ENCODE measurements at places on chromosomes 12 and 14. TPM values are rescaled to one million over a fixed set of nuclear protein-coding genes. Genes with fewer than 3 reads are reported as not detected.

Gene SLC25A47
- not detected for polyA plus RNA-seq

Gene MED6
- 31.1 TPM for polyA plus RNA-seq

Gene MYH7
- polyA plus RNA-seq: not detected

Gene EID3
- polyA plus RNA-seq: 0.75 TPM

Gene SLCO1A2
- under 0.01 TPM for polyA plus RNA-seq
